Astrocyte of the spinal cord (primary cell): ENCODE measurements at places on chromosomes 7 and 10.
A peak's percentile ranks its signal among the peaks of the same experiment; 100 is the strongest.

DNA sequence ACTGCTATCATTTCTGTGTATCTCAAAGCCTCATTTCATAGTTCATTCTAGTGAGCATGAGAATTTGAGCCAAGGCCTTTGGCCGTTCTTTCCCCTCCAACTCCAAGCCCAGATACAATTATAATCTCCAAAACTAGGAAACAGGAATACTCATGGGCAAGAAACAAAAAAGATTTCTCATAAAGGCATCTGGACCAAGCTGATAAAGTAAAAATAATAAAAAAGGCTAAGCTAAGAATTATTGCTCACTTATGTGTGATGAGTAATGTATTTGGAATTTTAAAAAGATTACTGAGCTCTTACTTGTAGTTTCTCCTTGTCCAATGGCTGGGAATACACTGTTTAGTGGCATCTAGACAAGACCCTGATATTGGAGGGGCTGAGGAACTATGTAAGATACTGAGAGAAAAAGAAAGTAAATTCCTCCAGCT, 196.4 kb upstream of the POM121L12 start:
- peak; percentile 73 for DNase-seq

DNA sequence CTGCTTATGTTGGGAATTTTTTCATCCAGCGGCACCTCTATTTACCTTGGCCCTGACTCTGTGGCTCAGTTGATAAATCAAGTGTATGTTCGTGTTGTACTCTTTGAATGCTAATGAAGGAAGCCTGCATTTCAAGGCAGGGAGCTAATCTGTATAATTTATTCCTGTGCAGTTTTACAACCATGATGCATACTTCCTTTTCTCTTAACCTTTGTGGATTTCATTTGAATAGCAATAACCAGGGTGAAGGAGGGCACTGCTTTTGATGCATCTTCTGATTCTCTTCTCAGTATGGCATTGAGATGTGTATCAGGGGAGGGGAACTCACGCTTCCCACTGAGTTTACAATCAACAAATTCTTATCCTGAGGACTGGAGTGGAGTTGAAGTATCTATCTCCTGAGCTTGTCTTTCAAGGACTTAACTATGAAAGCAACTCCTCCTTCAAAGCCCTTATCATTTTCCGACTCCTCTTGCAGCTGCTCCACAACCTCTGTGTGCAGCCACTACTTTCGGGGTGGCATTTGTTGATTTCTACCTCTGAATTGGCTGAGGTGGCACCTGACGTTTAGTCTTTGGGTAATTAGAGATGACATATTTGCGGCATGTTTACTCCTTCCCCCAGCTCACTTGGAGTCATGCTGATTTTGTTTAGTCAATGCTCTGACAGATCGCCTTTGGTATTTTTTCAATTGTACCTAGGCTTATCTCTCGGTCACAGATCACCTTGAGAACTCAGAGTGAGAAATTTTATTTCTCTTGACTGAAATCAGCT, 275.2 kb downstream of the PHTF2 start:
- no peak for DNase-seq

GRCh38 chr10:120614680-120615079, 157.7 kb downstream of the PLPP4 start:
- DNase-seq: peak; percentile 41

- no peak for DNase-seq
Measured at GRCh38 chr10:129952378-129953118, 11.5 kb downstream of the EBF3 start.

GRCh38 chr7:108157606-108158335, 27.6 kb upstream of the LAMB4 start:
- DNase-seq: no peak

- DNase-seq: no peak
Measured at GRCh38 chr7:55069271-55069792, 50.5 kb downstream of the EGFR start.

- no peak for DNase-seq
Measured at GRCh38 chr10:48714088-48714487, 29.4 kb downstream of the WDFY4 start.

GRCh38 chr10:97463363-97464132, 17.6 kb downstream of the ZDHHC16 start:
- DNase-seq: peak; percentile 43

DNA sequence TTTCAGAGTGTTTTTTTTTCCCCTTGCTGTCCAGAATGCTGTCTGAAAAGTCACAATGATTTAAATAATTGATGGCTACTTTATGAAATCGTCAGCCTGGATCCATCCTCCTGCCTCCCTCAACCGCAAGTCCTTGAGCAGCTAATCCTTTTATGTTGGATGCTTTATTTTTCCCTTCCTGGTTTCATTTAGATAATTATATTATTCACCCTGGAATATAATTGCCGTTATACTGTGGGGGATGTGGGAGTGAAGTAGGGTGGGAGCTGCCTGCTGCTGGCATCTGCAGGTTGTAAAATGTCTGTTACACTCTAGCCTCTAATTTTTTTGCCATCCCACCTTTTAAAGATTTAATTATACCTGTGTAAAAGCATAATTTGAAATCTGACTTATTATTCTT, 290.5 kb upstream of the LRGUK start:
- no peak for DNase-seq

- no peak for DNase-seq
Measured at GRCh38 chr7:139297795-139298194, 43.3 kb upstream of the FMC1 start.
